Coronary artery (tissue), 2 donors: ENCODE measurements at places on chromosomes 3 and 15.

- no peak for DNase-seq
These were observed 387.9 kb downstream of the RBMS3 start for GRCh38 chr3:29668728-29669127.

GRCh38 chr3:108183971-108184370, 38.3 kb downstream of the IFT57 start:
- no peak for DNase-seq

GRCh38 chr3:43647331-43648166, 25.7 kb upstream of the ANO10 start:
- DNase-seq: no peak

- DNase-seq: no peak
These were observed 252.0 kb downstream of the CLSTN2 start for GRCh38 chr3:140187028-140187427.

DNA sequence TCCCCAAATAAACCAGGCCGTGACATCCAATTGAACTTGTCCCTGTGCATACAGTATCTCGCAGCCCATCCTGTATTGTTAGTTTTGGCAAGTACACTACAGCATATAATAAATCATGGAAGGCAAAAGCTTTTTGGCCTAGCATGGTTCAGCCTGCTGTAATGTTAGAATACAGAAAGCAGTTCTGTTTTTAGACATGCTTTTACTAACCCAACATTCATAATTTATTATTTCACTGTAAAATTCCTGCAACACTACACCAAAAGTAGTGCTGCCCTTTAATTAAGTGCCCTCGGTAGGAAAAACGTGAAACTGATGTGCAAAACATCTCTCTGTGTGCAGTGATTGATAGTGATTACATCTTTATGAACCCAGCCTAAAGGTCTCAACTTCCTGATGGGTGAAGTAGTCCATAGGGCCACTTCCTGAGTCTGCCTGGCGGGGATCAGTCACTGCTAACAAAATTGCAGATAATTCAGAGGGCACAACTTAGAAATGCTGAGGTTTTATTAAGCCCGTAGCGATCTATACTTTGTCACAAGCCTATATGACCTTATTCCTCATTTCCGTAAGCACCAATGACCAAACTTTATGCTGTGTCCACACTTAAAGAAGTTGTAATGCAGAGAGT, 227.8 kb downstream of the CDIN1 start:
- no peak for DNase-seq

GRCh38 chr3:41195946-41196345, 3.4 kb upstream of the CTNNB1 start:
- DNase-seq: no peak
